ENCODE measurements at places on chromosomes 5 and 9.

- DNase-seq: peak; percentile 92
These were observed 865 bp upstream of the SLC22A4 start for GRCh38 chr5:132293066-132293991.

- no peak for DNase-seq
These were observed 567.3 kb upstream of the KLF4 start for GRCh38 chr9:108056805-108057386.

DNA sequence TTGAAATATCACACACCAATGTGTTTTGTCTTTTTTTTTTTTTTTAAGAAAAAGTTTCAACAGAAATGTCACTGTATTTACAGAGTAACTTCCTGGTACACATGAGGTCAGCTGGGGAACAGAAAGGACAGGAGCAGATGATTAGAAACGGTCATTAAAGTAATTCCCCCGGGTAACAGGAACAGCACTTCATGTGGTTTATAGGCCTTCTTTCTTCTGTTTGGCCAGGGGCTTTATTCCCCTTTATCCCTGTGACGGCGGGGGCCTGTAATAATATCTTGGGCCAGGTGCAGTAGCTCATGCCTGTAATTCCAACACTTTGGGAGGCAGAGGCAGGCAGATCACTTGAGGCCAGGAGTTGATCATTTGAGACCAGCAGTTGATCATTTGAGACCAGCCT is 30.5 kb upstream of the MSH3 start:
- DNase-seq: peak; percentile 32

GRCh38 chr9:127746959-127747569 is 12.0 kb upstream of the TOR2A start:
- no peak for DNase-seq

DNA sequence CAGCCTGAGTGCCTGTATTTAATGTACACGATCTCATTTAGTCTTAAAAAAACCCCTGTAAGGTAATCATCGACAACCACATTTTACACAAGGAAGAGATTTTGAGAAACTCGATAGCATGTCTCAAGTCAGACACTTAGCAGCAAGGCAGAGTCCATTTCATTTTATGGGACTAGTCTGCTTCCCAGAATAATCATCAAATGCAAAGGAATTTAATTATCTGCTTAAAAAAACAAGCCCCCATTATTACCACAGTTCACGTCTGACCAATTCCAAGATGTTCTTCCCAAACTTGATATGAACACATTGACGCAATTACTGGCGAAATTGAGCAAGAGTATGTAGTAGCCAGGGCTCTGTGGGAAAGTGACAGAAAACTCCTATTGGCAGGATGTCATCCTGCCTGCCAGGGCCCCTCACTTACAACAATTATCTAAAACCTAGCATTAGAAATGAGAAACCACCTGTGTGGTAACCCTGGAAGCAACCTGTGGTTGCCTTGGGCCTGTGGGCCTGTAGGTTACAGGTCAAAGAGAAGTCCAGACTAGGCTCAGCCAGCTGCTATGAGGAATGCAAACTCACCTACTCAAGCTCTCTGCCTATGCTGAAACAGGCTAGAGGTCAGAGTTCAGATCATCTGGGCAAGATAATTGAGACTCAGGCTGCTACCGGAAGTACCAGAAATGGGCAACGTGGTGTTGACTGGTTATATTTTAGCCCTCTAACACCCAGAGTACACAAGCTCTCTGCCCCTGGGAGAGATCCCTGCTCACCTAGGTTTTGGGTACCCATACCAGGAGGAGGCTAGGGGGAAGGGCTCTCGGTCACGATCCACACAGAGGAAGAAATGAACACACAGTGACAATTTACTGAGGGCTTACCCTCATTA is 1.6 kb downstream of the B4GALT1 start:
- peak; percentile 87 for DNase-seq

- DNase-seq: no peak
These were observed 32.0 kb downstream of the ABO start for GRCh38 chr9:133242991-133243390.
